ENCODE measurements at places on chromosomes 3 and 15.

DNA sequence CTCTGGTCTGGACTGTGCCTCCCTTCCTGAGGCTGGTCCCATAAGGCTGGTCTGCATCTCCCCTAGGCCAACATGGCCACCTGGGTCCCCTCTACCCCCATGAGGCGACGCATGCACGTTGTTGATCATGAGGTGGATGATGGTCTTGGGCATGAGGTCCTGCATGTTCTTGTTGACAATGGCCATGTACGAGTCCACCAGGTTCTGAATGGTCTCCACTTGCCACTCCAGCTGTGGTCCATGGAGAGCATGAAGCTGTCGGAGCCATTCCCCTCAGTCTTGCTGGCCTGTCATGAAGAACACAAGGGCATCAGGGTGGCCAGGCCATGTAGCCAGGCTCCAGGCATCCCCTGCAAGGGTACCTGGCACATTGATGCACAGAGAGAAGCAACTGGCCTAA is 27.1 kb upstream of the CSPG4 start:
- DNase-seq: no peak

GRCh38 chr3:66931291-66931690 is 66.8 kb upstream of the KBTBD8 start:
- no peak for DNase-seq

- DNase-seq: no peak
Measured at GRCh38 chr3:149501524-149501923, 27.0 kb downstream of the TM4SF4 start.

GRCh38 chr3:125163739-125164601 is 48.6 kb downstream of the SLC12A8 start:
- no peak for DNase-seq

DNA sequence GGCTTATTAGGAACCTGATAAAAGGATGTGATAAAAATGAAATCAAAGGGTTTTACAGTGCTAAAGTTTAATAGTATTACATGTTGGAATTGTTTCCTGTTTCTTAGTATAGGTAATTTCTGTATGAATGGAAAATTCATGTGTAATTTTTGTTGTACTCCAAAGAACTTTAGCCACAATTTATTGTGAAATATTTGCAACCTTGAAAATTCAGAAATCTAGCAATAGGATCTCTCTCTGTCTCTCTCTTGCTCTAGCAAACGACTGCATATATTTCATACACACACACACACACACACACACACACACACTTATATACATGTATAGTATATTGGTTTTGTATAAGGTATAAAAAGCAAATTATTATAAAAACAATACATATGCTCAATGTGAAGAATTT is 59.6 kb downstream of the PIAS1 start:
- no peak for DNase-seq

- DNase-seq: peak; percentile 19
Measured at GRCh38 chr3:183438735-183439134, 10.3 kb upstream of the MCF2L2 start.

DNA sequence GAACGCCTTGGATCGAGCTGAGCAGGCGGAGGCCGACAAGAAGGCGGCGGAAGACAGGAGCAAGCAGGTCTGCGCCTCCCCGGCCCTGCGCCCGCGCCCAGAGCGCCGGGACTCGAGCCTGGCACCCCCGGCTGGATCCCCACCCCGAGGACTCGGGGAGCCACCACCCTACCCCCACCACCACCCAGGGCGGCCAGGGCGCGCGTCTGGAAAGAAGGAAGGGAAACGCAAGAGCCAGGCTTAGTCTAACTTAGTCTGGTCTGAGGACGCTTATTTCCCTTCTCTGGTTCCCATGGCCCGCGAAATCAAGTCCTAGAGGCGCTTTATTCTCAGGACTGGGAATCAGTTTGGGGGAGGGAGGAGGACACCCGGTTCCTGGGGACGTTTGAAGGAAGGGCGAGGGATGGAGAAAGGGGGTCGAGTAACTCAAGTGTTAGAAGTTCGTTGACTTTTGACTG is 359 bp downstream of the TPM1 start:
- DNase-seq: no peak

GRCh38 chr3:151316267-151316991 is at the start of gene GPR87:
Gene GPR87 (minus strand): TSS chr3:151316820. CDS start chr3:151300100, 16,720 bp downstream.
- no peak for DNase-seq

Measured in NCI-H1092 treated with DMSO at 0.1 percent for 48 hours (cell line).